ENCODE measurements at places on chromosomes 12 and 14. TPM values are rescaled to one million over a fixed set of nuclear protein-coding genes. Genes with fewer than 3 reads are reported as not detected.

Gene CDCA3
- total RNA-seq, result 107 TPM

Gene SLC6A13
- not detected for total RNA-seq

Gene SLC25A21
- 4.3 TPM for total RNA-seq

Gene GALNT4
- total RNA-seq, result 14.3 TPM

Gene FAM181A
- not detected for total RNA-seq

Gene RNU4-1
- 1,293 TPM for total RNA-seq

Gene SLC35F4
- total RNA-seq, result 0.59 TPM

Gene RHEBL1
- 1.6 TPM for total RNA-seq

Gene LALBA
- total RNA-seq, result not detected

Gene IFNG
- not detected for total RNA-seq

Gene ANHX
- not detected for total RNA-seq

Gene AHNAK2
- total RNA-seq, result 0.59 TPM

Gene INSM2
- not detected for total RNA-seq

Gene KCNJ8
- total RNA-seq, result not detected

Gene TRPV4
- 0.11 TPM for total RNA-seq

Gene TAS2R8
- not detected for total RNA-seq

Gene OR6C2
- not detected for total RNA-seq

Gene POC1B
- 30.8 TPM for total RNA-seq

Gene COCH
- 87.6 TPM for total RNA-seq

Gene GDF3
- not detected for total RNA-seq

Gene DTX1
- 5.5 TPM for total RNA-seq

Gene KRT79
- not detected for total RNA-seq

Gene FGD4
- total RNA-seq, result 21.5 TPM

Gene PLEKHG7
- total RNA-seq, result not detected

Gene KRT83
- total RNA-seq, result not detected

Gene SDR9C7
- total RNA-seq, result not detected
